ENCODE measurements at places on chromosomes 3 and 15.

DNA sequence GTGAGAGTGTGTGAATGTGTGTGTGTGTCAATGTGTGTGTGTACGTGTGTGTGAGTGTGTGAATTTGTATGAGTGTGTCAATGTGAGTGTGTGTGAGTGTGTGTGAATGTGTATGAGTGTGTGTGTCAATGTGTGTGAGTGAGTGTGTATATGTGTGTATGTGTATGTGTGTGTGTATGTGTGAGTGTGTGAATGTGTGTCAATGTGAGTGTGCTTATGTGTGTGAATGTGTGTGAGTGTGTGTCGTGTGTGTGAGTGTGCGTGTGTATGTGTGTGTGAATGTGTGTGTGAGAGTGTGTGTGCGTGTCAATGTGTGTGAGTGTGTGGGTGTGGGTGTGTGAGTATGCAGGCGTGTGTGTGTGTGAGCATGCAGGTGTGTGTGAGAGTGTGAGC is 93.5 kb upstream of the ALDH1A3 start:
- no peak for DNase-seq

GRCh38 chr3:161322781-161323568 is 48.3 kb downstream of the SPTSSB start:
- DNase-seq, result no peak

DNA sequence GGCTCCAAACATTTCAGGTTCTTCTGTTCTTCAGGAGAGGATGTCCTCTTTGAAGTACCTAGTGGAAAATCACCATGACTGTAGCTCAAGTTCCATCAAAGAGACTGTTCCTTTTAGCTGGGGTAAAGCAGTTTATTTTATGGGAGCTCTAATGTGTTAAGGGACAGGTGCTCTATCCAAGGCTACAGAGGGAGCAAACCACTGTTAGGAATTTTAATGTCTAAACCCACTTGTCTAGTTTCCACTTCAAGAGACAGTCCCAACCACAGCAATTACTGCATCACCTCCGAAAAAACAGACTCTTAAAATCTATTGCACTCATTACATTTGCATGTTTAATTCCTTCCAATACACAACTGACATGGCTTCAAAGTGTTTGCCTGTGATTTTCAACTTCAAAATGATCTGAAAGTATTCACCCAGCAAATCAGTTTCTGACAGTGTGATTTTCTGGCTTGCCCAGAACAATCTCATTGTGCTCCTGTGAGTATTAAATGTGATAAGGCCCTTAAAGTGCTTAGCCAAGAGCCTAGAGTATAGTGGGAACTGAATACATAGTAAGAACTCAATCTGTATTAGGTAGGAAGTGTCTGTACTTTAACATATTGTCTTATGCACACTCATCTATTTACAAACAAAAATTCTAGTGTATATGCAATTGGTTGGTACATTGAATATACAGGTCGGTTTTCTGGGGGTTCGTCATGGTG is 266.5 kb upstream of the CCDC54 start:
- no peak for DNase-seq

- DNase-seq, result no peak
These were observed 12.9 kb downstream of the SNAPC5 start for GRCh38 chr15:66484539-66485112.

GRCh38 chr3:138477801-138478200 is 43.4 kb downstream of the ESYT3 start:
- DNase-seq, result no peak

- DNase-seq, result no peak
These were observed 53.7 kb downstream of the TRIM42 start for GRCh38 chr3:140731440-140732119.
